ELF-1 (cell line): ENCODE measurements at places on chromosomes 7 and 10.

- DNase-seq: no peak
These were observed 105.3 kb upstream of the LYZL2 start for GRCh38 chr10:30734901-30735300.

GRCh38 chr7:75951506-75951905 lies 36.6 kb downstream of the POR start:
- no peak for DNase-seq

GRCh38 chr10:84193846-84194423 lies 402 bp upstream of the CDHR1 start:
- DNase-seq: no peak

GRCh38 chr10:118139321-118139720 lies 92.6 kb upstream of the RAB11FIP2 start:
- DNase-seq: no peak

GRCh38 chr10:103822107-103822716 lies 33.2 kb downstream of the SH3PXD2A start:
- no peak for DNase-seq

GRCh38 chr10:128027306-128027705 lies 98.9 kb downstream of the MKI67 start:
- no peak for DNase-seq

DNA sequence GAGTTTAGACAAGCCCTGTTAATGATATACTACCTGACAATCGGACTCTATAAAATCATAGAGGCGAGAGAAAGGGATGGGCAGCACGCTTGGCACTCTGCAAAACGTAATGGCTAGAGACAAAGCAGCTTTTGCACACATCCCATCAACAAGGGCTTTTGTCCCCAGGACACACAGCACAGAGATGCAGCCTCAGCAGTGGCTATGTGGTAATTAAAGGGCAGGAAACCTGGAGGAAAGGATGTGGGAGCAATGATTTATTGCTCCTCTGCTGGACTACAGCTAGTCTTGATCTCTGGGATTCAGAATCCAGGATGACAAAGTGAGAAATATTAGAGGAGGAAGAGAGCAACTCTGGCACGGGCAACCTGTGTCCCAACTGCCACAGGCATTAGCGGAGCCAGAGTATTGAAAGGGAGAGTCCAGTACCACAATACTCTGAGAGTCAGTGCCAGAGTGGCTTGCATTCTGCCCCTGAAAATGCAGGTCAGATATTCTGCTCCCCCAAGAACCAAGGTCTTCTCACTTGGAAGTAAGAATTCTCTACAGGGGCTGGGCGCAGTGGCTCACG lies 96.5 kb downstream of the ARMH3 start:
- peak; percentile 23 for DNase-seq

- DNase-seq: peak; percentile 37
These were observed 4.0 kb upstream of the CFAP58 start for GRCh38 chr10:104349623-104350126.
